ENCODE measurements at places on chromosomes 3 and 15.

GRCh38 chr15:87739866-87740265 lies 516.7 kb downstream of the NTRK3 start:
- peaks cover 16% of the 10 kb centered on the region for H3K4me1 ChIP-seq
- no peaks in the 10 kb centered on the region for H3K36me3 ChIP-seq
- H3K27ac ChIP-seq: no peak overlapping the region
- DNase-seq: no peak
- no peaks in the 10 kb centered on the region for H3K27me3 ChIP-seq
- no peak overlapping the region for H3K4me3 ChIP-seq

DNA sequence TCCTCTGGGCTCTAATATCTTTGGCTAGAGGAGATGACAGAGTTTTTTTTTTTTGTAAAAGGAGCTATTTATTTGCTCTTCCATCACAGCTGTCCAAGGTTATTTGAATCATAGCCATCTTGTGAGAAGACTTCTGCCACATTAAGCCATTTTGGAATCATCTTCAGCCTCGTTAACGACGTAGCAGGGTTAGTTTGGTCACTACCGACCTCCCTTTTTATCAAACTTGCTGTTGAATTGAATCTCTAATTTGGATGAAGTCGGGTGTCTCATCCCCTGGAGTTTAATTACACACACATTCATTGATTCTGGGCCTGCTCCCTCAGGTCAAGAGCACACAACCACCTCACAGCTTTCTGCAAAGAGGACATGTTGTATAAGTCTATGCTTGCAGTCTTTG lies 238.7 kb downstream of the CPNE4 start:
- no peaks in the 10 kb centered on the region for H3K36me3 ChIP-seq
- H3K27ac ChIP-seq: no peak overlapping the region
- H3K4me3 ChIP-seq: no peak overlapping the region
- no peak for DNase-seq
- H3K27me3 ChIP-seq: peaks cover 9% of the 10 kb centered on the region
- H3K4me1 ChIP-seq: peaks cover 10% of the 10 kb centered on the region

DNA sequence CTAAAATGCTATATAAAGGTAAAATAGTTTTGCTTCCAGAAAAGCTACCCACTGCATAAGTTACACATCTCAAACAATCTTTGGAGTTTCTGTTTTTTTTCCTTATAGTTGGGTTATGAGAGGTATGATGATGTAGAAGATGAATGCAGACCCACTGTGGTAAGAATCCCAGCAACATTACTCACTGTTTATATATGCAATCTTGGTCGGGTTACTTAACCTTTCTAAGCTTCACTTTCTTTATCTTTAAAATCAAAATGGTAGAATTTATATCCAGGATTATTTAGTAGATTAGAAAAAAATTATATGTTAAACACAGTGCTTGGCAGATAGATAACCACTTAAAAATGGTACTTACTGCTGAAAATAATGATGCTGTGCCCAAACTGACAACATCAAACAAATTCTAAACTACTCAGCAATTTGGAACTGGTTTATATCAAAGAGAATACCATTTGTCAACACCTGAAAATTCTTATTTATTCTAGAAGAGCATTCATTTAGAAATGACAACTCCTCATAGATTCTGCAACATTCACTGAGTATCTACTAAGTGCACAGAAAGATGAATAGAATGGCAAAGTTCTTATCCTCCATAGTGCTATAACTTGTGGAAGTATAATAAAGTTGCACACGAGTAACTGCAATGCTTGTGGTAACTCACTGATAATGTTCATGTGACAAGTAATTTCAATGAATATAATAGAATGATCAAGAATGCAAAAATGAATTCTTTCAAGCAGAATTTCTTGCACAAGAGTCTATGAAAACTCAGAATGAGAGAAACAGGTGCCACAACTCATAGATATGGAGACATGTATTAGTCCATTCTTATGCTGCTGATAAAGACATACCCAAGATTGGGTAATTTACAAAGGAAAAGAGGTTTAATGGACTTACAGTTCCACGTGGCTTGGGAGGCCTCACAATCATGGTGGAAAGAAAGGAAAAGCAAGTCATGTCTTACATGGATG lies 129.0 kb upstream of the SLC7A14 start:
- DNase-seq: no peak
- H3K27ac ChIP-seq: no peak overlapping the region
- H3K27me3 ChIP-seq: peaks cover 19% of the 10 kb centered on the region
- H3K4me3 ChIP-seq: no peak overlapping the region
- H3K36me3 ChIP-seq: no peaks in the 10 kb centered on the region

DNA sequence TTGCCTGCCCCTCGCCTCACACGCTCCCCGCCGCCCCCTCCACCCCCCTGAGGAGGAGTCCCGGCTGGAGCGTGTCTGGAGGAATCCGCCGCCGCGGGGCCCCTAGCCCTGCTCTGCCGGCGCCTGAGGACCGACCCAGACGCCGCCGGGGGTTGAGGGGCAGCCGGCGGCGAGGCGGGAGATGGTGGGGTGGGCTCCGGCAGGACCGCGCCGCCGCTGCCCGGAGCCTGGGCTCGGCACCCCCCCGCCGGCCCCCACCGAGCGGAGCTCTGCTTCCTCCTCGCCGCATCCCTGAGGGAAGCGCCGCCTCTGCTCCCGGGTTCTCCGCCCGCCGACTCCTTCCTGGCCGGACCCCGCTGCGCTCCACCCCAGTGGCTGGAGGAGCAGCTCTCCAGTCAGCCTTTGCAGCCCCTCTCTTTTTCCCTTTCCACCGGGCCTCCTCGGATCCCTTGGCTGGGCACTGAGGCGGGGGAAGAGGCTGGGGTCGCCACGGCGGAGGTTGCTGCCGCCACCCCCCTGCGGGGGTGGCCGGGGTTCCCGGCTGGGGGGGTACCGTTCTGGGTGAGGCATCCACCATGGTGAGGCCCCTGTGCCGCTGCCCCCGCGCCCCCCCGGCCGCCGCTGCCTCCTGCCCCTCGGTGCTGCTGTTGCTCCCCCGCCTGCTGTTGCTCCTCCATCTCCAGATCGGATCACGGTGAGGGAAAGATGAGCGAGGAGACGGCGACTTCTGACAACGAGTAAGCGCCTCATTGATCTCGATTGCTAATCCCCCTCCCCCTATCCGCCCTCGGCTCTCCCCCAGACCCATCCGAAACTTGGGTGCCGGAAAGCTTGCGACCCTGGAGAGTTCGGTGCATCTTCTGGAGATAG lies at the start of gene SPRED1:
Gene SPRED1 (plus strand): TSS at position 356 of the 870 bp plus-strand sequence. CDS start 350 bp downstream, at position 706.
- peaks cover 32% of the 10 kb centered on the region for H3K4me1 ChIP-seq
- H3K4me3 ChIP-seq: peak within 1 kb of the TSS; percentile 92
- peak; percentile 9 for DNase-seq
- H3K36me3 ChIP-seq: no peaks in the 10 kb centered on the region
- H3K27ac ChIP-seq: peak within 1 kb of the TSS; percentile 69

- H3K4me1 ChIP-seq: no peaks in the 10 kb centered on the region
- no peaks in the 10 kb centered on the region for H3K36me3 ChIP-seq
- no peak overlapping the region for H3K27ac ChIP-seq
- no peaks in the 10 kb centered on the region for H3K27me3 ChIP-seq
- no peak for DNase-seq
Measured at GRCh38 chr3:5485427-5485826, 297.9 kb downstream of the EDEM1 start.

DNA sequence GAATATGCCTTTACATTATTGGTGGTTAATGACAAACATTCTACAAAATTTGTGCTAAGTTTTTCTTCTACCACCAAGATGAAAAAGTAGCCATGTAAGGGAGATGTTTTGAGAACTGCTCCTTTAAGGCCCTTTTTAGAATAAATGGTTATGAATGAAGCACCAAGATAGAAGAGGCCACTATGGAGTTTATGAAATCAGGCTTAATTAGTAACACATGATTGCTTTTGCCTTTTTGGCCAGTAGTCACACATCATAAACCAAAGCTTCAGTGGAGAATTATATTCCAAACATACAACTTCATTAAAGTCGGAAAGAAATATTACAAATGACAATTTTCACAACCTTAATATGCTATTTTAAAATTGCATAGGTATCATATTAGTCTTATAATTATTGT lies 331.7 kb downstream of the RBMS3 start:
- no peak overlapping the region for H3K4me3 ChIP-seq
- no peak overlapping the region for H3K27ac ChIP-seq
- no peaks in the 10 kb centered on the region for H3K4me1 ChIP-seq
- no peak for DNase-seq

DNA sequence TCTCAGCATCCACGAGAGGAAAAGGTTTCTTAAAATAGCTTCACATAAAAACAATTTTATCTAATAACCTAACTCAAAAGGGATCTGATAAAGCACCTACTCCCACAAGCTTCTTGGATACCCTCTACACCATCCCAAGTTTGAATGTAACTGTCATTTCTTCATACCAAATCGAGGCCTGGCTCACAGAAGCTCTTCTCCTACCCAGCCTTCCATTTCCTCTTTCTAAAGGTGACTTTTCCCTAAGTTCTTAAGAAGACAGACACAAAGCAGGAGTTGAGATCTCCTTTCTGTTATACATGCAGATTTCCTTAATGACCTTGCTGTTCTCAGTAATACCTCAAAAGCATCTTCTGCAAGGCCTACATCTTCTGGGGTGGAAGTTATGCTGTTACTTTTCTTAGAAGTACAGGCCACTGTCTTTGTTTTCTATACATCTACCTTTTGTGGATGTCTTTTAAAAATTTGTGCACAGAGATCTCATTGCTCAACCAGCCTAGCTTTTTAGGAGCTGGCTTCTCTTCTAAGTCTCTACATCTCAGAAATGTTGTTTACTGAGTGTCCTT lies 3.4 kb upstream of the LRRIQ4 start:
- H3K4me1 ChIP-seq: peaks cover 17% of the 10 kb centered on the region
- no peaks in the 10 kb centered on the region for H3K27me3 ChIP-seq
- H3K4me3 ChIP-seq: no peak overlapping the region
- no peak for DNase-seq
- no peaks in the 10 kb centered on the region for H3K36me3 ChIP-seq
- H3K27ac ChIP-seq: no peak overlapping the region

DNA sequence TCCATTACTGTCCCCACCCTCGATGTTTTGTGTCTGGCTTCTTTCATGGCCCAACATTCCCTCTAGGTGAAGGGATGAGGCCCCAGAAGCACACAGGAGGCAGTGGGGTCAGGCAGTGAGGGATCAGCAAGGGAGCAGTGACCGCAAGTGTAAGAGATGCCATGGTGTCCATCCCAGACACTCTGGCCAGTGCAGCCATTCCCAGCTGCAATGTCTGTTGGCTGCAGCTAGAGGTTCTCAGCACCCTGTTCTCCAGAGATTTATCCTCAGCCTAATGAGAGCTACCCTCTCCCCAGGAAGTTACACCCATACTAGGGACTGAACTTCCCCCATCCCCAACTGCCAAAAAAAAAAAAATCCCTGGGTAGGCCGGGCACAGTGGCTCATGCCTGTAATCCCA lies 40.2 kb downstream of the TRANK1 start:
- peak overlapping the region; percentile 87 for H3K27ac ChIP-seq
- H3K36me3 ChIP-seq: peaks cover 35% of the 10 kb centered on the region
- no peaks in the 10 kb centered on the region for H3K27me3 ChIP-seq
- peak overlapping the region; percentile 54 for H3K4me3 ChIP-seq
- H3K4me1 ChIP-seq: peaks cover 29% of the 10 kb centered on the region

DNA sequence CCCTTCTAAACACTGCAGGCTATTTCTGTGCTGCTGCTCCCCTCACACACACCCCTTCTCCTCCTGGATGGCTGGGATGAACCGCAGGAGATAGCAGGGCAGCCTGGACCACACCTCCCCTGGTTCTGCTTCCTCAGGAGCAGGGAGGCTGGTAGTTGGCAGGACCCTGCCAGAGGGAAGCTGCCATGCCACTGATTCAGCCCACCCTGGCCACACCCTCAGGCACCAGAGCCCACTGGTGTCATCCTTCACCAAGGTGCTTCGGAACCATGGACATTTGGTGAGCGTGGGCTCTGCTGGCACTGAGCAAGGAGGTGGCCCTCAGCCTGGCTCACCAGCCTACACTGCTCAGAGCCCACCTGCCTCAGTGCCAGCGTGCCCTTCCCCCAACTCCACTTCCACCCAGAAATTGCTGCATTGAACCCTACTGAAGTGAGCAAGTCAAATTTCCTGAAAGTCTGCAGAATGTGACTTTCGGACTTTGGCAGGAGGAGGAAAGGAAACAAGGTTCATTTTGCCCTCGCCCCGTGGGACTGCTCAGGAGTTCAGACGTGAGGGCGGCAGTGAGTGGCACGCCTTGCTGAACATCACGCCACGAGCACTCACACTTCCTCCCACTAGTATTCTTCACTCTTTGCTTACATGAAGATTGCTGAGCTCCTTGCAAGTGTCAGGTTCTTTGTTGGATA lies 26.3 kb downstream of the BMF start:
- H3K27me3 ChIP-seq: peaks cover 38% of the 10 kb centered on the region
- DNase-seq: no peak
- H3K4me3 ChIP-seq: no peak overlapping the region
- H3K4me1 ChIP-seq: peaks cover 23% of the 10 kb centered on the region
- no peak overlapping the region for H3K27ac ChIP-seq
- H3K36me3 ChIP-seq: no peaks in the 10 kb centered on the region

- H3K36me3 ChIP-seq: no peaks in the 10 kb centered on the region
- DNase-seq: no peak
- no peak overlapping the region for H3K4me3 ChIP-seq
- H3K4me1 ChIP-seq: no peaks in the 10 kb centered on the region
Measured at GRCh38 chr15:57395292-57395691, 19.0 kb downstream of the CGNL1 start.

DNA sequence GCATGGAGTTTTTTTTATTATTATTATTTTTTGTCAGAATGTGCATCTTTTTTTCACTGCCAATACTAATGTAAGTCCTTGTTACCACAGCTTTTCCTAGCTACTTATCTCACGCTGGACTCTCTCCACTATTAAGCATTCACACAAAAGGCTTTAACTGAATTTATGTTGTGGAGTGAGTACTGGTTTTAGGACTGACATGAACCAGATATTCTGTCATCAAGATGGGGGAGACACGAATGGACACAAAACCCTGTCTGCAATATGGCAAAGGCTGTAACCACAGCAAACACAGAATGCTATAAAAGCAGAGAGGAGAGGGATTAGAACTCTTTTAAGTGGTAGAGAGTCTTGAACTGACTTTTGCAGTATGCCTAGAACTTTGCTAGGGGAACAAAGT lies 592.2 kb upstream of the TBL1XR1 start:
- peaks cover 8% of the 10 kb centered on the region for H3K4me1 ChIP-seq
- no peak for DNase-seq
- no peaks in the 10 kb centered on the region for H3K36me3 ChIP-seq
- H3K27ac ChIP-seq: no peak overlapping the region
- no peak overlapping the region for H3K4me3 ChIP-seq
- no peaks in the 10 kb centered on the region for H3K27me3 ChIP-seq

- H3K27ac ChIP-seq: peak overlapping the region; percentile 27
- no peak for DNase-seq
- H3K4me3 ChIP-seq: no peak overlapping the region
- H3K27me3 ChIP-seq: no peaks in the 10 kb centered on the region
Measured at GRCh38 chr15:75360391-75360790, 8.0 kb downstream of the MAN2C1 start.

Data from naive thymus-derived CD8-positive, alpha-beta T cell (primary cell).